Left ventricle myocardium inferior (tissue), 1 donor: ENCODE measurements at places on chromosomes 7 and 10. TPM values are rescaled to one million over a fixed set of nuclear protein-coding genes. Genes with fewer than 3 reads are reported as not detected.

Gene MYO3A
- total RNA-seq, result not detected

Gene COL28A1
- total RNA-seq, result 1.9 TPM

DNA sequence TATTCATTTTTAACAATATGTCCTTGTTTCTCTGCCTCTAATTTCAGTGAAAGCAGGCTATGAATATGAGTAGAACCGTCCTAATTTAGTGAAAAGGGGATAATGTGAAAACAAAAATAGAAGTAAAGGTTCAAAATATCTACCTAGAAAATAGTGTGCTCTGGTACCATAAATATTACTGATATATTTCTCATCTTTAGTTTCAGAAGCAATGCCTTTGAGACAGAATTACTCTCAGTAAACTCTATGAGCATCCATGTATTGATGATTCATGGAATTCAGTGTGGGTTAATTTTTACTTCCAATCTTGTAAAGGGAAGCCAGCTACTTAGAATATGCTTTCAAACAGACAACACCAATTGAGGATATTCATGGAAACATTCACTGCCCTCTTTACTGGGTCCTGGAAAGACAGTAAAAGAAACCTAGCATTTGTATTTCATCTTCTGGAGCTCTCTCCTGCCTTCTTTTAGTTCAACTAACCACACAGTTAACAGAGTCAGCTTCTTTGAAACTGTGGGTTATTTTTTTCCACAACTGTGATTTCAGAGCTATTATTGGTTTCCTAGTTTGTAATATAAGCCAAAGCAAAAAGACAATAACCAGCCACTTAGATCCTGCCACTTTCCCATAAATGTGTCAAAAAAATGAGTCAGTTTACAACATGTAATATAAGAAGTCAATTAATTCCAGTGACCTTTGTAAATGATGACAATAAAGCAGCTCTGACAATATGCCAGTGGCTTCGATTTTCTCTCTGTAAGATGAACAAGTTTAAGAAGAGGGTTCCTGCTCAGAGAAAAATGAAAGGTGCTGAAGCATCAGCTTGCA lies 1.7 kb downstream of the LRRN3 start:
- DNase-seq, result no peak

Gene HYAL4
- not detected for total RNA-seq

Gene ZNF467
- total RNA-seq, result 5.2 TPM

Gene OPN4
- 0.25 TPM for total RNA-seq

DNA sequence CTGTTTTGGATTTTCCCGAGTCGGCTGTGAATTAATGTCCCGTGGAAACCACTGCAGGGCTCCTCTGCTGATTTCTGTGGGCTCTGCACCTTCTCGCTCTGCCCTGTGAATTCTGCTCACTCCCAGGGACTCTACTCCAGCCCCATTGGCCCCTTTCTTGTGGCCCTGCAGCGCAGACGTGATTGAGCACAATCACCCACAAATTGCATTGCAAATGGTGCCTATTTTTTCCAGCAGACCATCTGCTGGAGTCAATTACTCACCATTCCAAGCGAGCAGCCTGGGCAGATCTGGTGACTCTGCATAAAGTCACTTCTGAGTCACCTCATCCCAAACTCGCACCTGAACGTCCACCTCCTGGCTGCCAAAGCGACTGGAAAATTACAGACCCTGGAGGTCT lies 235.8 kb downstream of the PAXIP1 start:
- DNase-seq, result no peak

GRCh38 chr7:96675548-96675947 lies 34.1 kb downstream of the SEM1 start:
- no peak for DNase-seq

- no peak for DNase-seq
Measured at GRCh38 chr7:99090771-99091542, 53.0 kb downstream of the SMURF1 start.

Gene CDNF
- 1.5 TPM for total RNA-seq

GRCh38 chr7:36723951-36724664 lies at the start of gene AOAH:
Gene AOAH (minus strand): TSS chr7:36724494. CDS start chr7:36724148, 346 bp downstream.
- DNase-seq, result peak; percentile 55

DNA sequence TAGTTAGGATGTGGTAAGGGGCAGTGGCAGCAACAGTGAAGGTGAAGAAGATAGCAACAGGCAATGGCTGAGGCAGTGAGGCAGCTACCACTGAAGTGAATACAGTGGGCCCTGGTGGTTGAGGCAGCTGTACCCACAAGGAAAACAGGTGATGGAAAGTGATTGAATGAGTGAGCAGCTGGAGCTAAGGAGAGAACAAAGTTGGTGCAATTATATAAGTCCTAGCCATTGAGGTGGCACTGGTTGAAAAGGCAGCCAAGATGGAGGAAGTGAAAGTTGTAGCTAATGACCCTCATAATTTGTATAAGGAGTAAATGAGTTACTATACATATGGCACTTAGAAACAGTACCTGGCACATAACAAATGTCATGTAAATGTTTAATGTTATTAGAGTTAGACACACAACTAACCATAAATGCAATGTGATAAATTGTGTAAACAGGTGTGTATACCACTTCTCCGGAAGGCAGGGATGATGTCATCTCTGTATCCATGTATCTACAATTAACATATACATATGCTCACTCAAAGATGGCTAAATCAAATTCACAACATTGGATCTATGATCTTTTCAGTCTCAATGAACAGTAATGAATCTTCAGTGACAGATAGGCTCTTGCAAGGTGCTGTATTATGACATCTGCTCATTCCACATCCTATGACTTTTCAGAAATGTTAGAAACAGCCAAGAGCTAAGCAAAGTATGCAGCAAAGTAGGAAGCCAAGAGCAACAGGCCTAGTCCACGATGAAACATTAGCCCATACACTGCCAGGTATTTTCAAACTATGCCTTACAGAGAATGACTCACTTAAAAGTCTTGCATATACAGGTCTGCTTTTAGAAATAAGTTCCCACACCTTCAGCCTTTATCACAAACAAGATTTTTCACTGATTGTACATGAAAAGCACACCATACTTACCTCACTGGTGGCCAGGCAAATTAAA lies 10.7 kb downstream of the XPNPEP1 start:
- no peak for DNase-seq

DNA sequence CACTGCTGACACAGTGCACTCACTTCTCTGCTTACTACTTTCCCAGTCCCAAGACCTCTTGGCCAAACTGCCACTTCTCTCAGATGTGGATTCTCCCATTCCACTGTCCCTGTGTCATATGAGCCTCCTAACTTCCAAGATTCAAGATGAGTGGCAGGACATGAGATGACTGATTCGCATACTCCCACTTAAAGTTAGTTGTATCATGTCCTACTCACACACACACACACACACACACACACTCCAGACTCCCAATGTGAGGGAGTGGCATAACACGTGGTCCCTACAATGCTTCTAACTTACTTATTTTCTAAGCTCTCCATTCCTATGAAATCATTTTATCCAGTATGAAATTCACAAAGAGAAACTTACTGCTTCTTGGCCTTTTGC lies 67.0 kb upstream of the CAV2 start:
- DNase-seq, result no peak

DNA sequence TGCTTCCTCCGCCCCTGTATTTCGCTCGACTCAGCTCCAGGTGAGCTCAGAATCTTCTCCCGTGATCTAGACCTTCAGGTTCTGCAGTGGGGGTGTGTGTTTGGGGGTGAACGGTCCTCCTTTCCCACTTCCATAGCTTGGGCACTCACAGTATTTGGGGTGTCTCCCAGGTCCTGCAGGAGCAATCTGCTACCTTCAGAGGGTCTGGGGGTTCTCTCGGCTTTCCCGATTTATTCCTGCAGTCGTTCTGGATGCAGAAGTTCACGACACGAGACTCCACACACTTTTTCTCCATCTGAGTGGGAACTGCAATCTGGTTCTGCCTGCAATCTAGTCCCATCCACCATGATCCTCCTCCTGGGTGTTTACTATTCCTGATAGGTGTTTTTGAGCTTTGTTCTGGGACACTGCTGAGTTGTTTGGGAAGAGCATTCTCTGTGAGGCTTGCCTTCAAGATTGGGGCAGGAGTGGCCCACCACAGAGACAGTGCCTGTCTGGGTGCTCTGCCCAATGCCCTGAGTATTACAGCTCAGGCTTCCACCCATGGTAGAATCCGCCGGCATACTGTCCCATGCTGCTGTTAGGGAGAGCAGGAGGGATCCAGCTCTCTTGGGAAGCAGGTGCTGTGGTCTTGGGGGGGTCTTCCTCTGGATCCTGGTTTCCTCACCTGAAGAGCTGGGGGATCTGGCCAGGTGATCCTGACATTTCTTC lies 29.8 kb downstream of the JAKMIP3 start:
- no peak for DNase-seq

Gene AMPH
- total RNA-seq, result 2.6 TPM

Gene PKD2L1
- total RNA-seq, result not detected

DNA sequence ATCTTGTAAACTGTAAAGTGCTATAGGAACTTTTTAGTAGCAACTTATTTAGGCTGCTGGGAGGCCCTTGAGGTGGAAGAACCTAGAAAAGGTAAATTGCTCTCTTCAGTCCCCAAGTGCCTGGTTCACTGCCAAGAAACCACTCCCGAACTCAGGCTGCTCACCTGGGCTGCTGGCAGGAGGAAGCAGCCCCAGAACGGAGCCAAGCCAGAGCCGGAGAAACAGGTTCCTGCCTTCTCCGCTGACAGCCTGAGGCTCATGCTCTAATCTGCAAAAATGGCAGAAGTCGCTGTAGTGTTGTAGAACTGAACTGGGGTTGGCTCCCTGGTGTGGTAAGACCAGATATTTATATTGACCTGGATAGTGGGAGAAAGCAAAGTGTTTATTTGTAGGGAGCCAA lies 136.0 kb downstream of the CUL2 start:
- DNase-seq, result no peak

- DNase-seq, result no peak
Measured at GRCh38 chr7:135774284-135774683, 25.7 kb upstream of the FAM180A start.

- no peak for DNase-seq
Measured at GRCh38 chr10:126262233-126262838, 125.9 kb downstream of the ADAM12 start.

DNA sequence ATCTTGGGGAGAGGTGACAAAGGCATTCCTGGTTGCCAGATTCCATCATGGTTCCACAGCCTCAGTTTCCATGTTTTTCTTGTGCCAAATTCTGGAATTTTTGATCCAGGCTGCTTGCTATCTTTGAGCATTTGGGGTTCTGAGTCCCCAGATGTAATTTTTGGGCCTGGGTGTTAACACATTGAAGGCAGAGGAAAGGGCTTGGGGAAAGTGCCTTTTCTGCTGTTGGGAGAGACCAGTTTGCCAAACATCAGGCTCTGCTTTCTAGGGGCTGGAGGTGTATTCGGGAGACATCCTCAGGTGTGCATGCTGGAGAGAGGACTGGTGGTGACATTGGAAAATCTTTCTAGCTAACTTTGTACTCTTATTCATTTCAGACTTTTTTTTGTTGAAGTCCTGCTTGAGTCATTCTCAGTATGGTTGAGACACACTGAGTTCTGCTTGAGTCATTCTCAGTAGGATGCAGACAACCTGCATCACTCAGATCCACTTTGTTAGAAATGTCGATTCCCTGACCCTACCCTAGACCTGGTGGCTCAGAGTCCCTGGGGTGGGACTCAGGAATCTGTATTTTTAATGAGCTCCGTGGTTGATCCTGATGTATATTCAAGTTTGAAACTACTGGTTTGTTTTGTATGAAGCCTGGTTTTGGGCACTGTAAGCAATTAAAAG lies 101.0 kb downstream of the LRMDA start:
- no peak for DNase-seq

Gene NEURL1
- total RNA-seq, result 0.14 TPM

GRCh38 chr10:63054889-63055611 lies 78.1 kb upstream of the NRBF2 start:
- DNase-seq, result no peak

DNA sequence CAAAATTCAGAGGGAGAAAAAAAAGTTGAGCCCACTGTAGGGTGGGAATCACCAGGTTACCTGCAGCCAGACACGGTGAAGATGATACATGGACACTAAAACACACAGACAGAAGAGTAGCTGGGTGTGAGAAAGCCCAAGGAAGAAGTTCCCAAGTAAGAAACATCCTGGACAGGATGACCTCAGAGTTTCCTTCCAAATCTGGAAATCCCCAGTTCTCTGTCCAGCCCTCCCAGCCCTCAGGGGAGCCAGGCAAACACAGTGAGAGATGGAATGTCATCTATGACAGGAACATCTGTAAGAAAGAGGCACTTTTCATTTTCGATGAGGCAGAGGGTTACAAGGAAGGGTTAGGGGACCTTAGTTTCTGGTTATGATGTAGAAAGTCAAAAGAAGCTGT lies 125.1 kb upstream of the LYZL1 start:
- no peak for DNase-seq

DNA sequence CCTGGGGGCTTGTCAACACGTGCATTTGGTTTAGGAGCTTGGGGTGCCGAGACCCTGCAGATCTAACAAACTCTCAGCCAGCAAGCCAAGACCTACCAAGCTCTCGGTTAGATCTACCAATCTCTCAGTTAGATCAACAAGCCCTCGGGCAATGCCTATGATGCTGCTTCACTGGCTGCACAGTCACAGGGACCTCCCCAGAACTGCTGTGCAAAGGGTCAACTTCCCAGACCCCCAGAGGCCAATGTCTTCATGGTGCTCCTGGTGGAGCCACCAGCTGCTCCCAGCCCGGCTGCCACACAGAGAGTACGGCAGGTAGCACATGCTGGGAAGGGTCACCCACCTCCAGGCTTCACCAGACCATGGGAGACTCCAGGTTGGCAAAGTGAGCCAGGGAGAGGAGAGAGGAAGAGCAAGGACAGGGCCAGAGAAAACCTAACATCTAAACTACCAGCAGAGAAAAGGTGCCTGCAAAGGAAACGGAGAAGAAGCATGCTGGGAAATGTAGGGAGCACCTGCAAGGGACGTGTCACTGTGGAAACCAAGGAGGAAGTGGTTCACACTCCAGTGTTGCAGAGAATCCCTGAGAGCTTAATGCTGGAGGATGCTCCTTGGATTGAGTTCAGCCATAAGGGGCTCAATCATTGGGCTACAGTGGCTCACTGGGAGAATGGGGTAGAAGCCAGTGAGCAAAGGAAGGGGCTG lies 51.5 kb upstream of the GDF10 start:
- DNase-seq, result no peak
